Stomach (tissue), 19 donors: ENCODE measurements at places on chromosomes 16 and 17. TPM values are rescaled to one million over a fixed set of nuclear protein-coding genes. Genes with fewer than 3 reads are reported as not detected.

The GUCY2D gene
- not detected for total RNA-seq

- DNase-seq, result no peak
Measured at GRCh38 chr17:58325976-58326468, 2.6 kb downstream of the TSPOAP1 start.

- peak; percentile 60 for DNase-seq
Measured at GRCh38 chr17:28916302-28916934, 13.5 kb upstream of the DHRS13 start.

The LITAFD gene
- not detected for total RNA-seq

GRCh38 chr17:10046786-10047785, 142.0 kb upstream of the RCVRN start:
- no peak for DNase-seq

The OTOP3 gene
- total RNA-seq, result not detected

- DNase-seq, result peak; percentile 74
Measured at GRCh38 chr17:78933025-78933958, 8.1 kb upstream of the TIMP2 start.

The GPRC5B gene
- 24.2 TPM for total RNA-seq

GRCh38 chr16:88464447-88465318, 11.6 kb downstream of the ZFPM1 start:
- DNase-seq, result no peak

The C1QTNF8 gene
- not detected for total RNA-seq

GRCh38 chr16:84275585-84276151, 19.0 kb upstream of the WFDC1 start:
- DNase-seq, result no peak

DNA sequence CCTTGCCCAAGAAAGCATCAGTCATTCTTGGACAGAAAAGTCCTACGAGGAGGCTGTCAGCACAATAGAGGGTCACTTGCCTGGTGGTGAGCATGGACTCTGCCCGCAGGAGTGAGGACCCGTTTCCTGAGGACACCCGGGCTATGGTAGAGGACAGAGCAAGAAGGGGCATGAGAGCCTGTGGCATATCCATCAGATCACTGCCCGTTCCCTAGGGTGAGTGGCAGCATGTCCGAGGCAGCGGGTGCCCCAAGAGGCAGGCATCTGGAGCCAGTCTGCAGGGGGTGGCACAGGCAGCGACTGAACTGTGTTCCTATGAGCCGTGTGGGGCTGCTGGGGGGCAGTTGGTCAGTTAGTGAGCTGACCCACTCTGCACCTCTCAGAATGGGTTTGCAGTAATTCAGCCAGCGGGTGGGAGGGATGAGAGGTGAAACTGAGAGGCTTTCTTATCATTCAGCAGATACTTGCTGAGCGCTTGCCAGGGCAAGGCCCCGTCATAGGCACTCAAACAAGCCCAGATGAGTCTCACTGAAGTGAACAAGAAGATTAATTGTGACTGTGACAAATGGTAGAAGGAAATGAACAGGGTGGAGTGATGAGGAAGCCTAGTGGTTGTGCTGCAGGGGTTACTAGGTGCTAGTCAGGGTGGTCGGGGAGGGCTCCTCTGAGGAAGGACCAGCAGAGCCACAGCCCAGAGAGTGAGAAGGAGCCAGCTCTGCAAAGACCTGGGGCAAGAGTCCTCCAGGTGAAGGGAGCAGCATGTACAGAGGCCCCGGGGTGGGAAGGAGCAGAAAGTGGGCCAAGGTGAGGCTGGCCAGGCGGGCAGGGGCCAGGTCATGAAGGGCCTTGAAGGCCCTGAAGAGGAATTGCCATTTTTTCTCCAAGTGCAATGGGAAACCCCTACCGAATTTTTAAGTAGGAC, 87.9 kb downstream of the CLEC16A start:
- DNase-seq, result no peak

- no peak for DNase-seq
Measured at GRCh38 chr17:12680407-12680897, 14.8 kb downstream of the MYOCD start.

DNA sequence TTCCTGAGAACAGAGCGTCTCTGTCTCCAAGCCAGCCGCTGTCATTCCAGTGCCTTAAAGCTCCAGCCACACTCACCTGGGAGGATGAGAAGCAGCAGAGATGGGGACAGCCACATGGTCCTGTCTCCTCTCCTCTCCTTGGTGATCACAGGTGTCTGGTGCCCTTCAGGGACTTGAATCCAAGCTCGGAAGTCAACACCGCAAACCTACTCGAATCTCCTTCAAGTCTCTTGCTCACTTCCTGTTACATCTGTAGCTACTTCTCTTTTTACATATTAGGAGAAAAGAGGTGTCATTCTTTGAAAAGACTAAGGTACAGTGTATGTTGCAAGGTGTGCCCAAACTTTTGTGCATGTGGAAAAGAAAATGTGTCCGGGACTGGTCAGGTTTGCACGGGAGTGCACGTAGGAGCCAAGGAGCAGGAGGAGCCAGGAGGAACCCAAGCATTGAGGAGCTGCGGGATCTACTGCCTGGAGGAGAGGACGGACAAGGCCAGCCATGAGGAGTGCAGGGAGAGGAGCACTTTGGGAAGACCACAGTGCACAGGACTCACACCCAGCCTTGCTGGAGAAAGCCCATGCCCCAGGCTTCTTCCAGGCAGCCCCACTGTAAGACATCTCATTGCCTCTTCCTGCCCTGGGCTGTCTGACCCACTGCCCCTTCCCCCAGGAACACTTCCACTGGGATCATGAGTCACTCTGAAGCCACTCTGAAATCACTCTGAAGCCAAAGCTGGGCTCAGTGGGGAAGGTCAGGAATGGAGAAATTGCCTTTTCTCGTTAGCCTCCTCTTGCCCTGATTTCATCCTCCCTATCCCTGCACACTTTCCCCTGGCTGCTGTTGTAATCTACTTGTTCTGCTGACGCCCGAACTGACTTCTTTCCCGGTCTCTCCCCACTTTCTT, at the start of gene CD300LD:
Gene CD300LD, minus strand, starts transcription at position 197 of the 904 bp plus-strand sequence. Its CDS starts 81 bp downstream, at position 116.
- no peak for DNase-seq

The ZNF263 gene
- total RNA-seq, result 32.0 TPM

The CD300H gene
- not detected for total RNA-seq

The SEPTIN1 gene
- 0.72 TPM for total RNA-seq

DNA sequence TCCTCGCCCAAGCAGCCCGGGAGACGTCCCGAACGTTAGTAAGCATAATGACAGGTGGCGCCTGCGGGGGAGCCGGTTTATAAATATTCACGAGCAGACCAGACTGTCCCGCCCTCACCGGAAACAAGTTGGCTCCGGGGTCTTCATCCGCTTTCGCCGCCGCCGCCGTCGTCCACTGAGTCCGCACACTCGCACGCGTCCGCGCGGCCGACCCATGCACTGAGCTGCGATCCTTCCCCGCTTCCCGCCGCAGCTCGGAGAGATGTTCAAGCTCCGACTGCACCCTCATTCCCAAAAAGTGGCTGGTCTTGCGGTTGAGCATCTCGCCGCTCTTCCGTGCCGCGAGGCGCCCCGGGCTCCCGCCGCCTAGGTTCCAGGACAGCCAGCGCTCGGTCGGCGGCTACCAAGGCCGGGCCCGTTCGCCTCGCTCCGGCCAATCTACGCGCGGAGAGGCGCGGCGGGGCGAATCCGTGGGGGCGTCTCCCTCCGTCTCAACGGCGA, 385 bp downstream of the CFAP119 start:
- DNase-seq, result no peak

GRCh38 chr17:1592751-1593629, 30.4 kb upstream of the PITPNA start:
- DNase-seq, result no peak

GRCh38 chr16:73054125-73054484, 6.2 kb upstream of the ZFHX3 start:
- peak; percentile 62 for DNase-seq

- DNase-seq, result peak; percentile 44
Measured at GRCh38 chr17:42918902-42919521, 18.4 kb downstream of the G6PC1 start.

The TUBG2 gene
- 15.8 TPM for total RNA-seq

The ABCA6 gene
- total RNA-seq, result 25.9 TPM

DNA sequence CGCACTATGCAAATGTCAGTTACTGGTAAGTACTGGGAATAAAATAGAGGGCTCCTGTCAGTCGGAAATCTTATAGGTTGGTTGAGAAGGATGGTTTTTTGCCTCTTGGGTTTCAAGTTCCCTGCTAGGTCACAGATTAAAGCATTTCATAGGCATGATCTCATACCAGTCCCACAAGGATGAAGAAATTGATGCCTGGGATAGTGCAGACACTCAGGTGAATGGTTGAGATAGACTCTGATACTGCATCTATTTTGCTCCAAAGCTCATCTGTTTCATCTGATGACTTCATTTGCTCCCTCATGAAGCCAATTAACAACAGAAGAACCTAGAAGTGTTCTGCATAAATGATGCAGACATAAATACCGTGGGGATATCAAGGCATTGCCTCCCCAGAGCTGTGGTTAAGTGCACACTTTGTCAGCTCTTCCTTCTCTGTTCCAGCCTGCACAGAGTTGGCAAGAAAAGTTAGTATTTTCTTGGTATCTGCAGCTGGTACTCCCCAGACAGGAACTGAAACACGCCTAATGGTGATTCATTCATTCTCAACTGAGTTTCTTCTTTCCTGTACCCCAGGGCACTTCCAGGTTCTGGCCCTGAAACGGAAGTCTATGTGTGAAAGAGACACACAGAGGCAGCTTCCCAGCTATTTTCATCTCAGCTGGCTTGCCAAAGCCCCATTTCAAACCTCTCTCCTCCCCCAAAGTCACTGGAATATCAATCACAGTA, 418.3 kb upstream of the SALL1 start:
- DNase-seq, result no peak
